SJCRH30 (cell line): ENCODE measurements at places on chromosomes 13 and 19. TPM values are rescaled to one million over a fixed set of nuclear protein-coding genes. Genes with fewer than 3 reads are reported as not detected.

POLR2I gene
- total RNA-seq: 140 and 153 TPM in 2 replicates

GRCh38 chr13:43516401-43516833 lies 270.4 kb downstream of the ENOX1 start:
- no peaks in the 10 kb centered on the region for H3K27me3 ChIP-seq
- no peak overlapping the region for H3K4me3 ChIP-seq
- peak; percentile 7 for DNase-seq
- H3K4me1 ChIP-seq: peaks cover 15% of the 10 kb centered on the region

DNA sequence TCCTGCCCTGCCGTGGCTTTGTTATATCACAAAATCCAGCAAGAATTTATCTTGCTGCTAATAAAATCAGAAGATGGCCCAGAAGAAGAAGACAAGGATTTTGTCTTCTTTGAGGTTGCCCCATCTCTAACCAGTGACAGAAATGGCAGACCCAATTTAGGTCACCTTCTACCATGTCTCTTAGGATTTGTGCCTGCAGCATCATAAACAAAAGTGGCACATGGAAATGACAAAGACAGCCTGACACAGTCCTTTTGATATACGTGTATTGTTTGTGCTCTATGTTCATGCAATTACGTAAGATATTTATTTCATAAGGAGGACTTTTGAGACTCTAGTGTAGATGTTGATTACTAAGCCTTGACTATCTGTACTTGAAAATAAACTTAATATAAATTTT lies 135.9 kb upstream of the TMTC4 start:
- H3K4me3 ChIP-seq: no peak overlapping the region
- H3K4me1 ChIP-seq: no peaks in the 10 kb centered on the region
- no peaks in the 10 kb centered on the region for H3K27me3 ChIP-seq
- H3K36me3 ChIP-seq: no peaks in the 10 kb centered on the region
- H3K27ac ChIP-seq: no peak overlapping the region

IGLON5 gene
- not detected in 2 replicates for total RNA-seq

DNA sequence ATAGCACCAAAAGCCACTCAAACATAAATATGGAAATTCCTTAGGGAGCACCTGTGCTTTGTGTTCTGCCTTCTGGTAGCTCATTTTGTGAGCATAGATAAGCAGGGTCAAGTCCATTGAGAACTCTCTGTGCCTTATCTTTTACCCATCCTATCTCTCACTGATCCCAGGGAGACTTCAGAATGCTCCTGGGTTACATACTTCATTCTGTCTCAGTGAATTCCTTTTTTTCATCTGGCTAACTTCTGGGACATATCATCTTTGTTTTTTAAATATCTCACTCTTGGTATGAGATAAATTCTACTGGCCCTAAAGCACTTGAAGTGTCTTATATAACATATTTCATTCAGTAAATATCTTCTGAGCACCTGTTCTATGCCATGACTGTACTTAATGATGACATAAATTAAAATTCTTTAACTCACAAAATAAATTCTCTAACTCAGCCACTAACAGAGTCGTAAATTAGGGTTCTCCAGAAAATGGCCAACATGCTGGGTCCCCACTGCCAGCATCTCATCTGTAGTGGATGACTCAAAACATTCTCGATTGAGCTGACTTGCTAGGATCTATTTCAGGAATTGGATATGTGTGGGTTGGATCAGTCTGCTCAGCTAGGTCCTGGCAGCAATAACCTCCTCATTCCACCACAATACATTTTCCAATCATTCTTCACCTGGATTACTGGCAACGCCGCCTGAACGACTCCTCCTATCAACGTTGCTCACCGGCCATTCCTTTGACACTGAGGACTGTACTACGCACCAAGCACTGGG lies 170.2 kb downstream of the FOXO1 start:
- peaks cover 9% of the 10 kb centered on the region; the same call in 1 of the 2 replicates for H3K4me1 ChIP-seq
- no peak for DNase-seq
- H3K27ac ChIP-seq: no peak overlapping the region
- no peaks in the 10 kb centered on the region for H3K36me3 ChIP-seq
